NCI-H1930 (cell line): ENCODE measurements at places on chromosomes 11 and 22.

GRCh38 chr22:30344447-30345200 lies 12.1 kb downstream of the SF3A1 start:
- DNase-seq = no peak

DNA sequence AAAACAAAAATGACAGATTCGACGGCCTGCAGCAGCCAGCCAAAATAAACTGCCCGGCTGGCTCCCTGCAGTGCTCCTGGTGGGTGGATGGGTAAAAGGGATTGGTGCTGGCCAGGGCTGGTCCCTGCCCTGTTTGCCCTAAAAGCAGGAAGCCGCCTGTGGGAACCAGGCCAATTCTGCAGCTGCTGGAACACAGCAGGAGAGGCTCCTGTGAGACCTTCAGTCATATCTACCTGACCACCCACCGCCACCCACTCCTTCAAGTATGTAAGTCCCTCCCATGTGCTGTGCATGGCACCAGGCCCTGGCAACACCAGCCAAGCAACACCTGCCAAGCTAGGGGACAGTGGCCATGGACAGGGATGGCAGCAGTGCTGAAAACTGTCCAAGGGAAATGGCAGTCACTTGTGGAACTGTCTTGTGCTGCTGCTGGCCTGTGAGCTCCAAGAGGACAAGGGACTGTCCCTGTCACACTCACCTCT lies 48.7 kb upstream of the ARFGAP3 start:
- DNase-seq = no peak

DNA sequence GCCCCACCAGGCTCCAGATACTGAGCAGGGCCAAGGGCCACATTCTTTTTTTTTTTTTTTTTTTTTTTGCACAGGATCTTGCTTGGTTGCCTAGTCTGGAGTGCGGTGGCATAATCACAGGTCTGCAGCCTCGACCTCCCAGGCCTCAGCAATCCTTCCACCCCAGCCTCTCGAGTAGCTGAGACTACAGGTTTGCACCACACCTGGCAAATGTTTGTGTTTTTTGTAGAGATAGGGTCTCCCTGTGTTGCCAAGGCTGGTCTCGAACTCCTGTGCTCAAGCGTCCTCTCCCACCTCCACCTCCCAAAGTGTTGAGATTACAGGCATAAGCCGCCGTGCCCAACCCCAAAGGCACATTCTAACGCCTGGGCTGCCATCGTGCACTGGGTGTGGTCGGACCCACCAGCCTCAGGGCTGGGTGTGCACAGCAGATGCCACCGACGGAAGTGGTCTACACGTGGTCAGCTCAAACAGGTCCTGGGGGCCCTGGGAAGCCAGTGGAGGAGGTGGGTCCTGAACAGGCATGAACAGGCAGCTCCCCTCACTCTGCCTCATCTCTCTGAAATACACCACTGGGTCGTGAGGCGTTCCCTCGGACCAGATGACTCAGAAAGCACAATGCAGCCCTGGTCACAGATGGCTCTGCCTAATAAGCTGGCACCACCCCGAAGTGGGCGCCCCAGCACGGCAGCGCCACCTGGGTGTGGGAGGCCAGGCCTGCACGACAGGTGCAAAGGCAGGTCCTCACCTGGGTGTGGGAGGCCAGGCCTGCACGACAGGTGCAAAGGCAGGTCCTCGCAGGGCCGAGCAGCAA lies 5.1 kb upstream of the B4GALNT4 start:
- peak; percentile 78 for DNase-seq

- DNase-seq = no peak
These were observed 2.1 kb downstream of the TMPRSS4 start for GRCh38 chr11:118078911-118079411.

DNA sequence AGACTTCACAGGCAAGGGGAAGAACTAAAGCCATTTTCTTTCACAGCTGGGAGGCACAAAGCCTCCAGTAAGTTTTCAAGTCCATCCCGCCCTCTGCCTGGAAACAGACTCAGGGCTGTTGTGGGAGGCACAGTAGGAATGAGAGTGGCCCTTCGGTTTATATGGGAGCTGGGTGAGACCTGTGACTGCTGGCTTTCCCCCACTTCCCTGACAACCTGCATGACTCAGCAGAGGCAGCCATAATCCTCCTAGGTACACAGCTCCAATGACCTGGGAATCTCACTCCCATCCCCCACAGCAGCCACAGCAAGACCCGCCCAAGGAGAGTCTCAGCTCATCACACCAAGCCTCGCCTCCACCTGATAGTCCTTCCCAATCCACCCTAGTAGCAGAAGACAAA lies 12.1 kb upstream of the TMEM45B start:
- DNase-seq = no peak

GRCh38 chr11:67524480-67524808 lies 1.2 kb upstream of the CABP2 start:
- DNase-seq = no peak

DNA sequence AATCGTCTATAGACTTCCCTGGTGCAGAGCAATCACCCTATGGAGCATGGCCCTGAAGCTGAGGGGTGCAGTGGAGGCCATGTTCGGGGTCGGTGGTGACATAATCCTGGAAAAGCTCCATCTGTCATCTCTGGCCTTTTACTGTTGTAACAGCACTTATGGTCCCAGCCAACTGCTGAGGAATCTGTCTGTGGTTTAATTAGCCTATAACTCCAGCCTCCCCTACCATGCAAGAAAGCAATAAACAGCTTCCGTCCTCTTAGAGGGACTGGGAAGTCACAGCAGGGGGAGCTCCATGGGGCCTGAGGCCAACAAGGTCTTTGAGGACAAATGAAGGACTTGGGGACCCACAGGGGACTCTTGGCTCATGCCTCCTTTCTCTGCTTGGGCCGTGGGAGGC lies 159.1 kb upstream of the NECTIN1 start:
- no peak for DNase-seq

GRCh38 chr11:27678242-27678641 lies 22.0 kb downstream of the BDNF start:
- no peak for DNase-seq

DNA sequence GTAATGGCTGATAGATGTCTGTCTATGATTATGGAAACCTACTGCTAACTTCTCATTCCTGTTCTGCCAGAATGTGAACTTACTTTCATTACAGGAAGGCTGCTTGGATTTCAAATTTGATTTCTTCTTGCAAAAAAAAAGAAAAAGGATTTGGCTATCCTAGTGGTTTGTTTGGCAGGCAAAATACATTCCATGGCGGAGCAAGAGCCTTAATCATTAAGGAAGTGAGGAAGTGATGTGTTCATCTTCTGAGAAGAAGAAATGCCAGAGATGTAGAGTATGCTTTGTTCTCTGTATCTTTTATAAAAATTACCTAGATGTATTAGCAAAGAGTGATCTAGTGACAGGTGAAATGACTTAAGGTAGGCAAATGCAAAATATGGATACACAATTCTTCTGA lies 356.3 kb downstream of the SOX6 start:
- DNase-seq = no peak

DNA sequence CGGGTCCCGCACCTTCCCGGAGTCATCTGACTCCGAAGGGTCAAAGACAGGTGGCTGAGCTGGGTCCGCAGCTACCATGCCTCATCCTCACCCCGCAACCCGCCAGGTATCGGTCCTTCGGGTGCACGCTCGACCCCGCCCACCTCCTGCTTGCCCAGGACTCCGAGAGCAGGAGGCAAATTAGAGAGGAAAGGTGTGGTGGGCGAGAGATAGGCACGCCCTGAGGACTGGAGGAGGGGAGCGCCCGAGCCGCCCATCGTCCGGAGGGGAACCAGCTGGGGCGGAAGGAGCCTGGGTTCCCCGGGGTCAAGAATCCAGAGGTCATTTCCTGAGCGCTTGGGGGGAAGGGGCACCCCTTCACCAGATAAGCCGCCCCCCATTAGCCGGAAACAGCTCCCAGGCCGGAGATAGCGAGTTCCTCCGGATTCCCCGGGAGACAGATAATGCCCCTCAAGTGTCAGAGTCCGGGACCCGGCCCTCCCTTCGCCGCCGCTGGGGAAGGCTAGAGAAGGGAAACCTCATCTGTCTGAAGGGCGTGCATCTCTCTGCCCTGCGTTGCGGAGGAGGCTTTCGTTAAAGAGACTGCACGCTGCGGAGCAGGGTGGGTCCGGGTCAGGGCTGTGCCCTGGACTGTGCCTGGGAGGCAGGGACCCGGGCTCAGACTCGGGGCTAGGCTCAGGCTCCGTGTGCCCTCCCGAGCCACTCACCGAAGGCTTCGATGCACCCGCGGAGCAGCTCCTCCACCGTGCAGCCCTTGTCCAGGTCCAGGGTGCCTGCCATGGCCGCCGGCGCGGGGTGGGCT lies 1.7 kb downstream of the RASGRP2 start:
- no peak for DNase-seq

GRCh38 chr22:41862160-41862529 lies 29.2 kb downstream of the SREBF2 start:
- DNase-seq = no peak

DNA sequence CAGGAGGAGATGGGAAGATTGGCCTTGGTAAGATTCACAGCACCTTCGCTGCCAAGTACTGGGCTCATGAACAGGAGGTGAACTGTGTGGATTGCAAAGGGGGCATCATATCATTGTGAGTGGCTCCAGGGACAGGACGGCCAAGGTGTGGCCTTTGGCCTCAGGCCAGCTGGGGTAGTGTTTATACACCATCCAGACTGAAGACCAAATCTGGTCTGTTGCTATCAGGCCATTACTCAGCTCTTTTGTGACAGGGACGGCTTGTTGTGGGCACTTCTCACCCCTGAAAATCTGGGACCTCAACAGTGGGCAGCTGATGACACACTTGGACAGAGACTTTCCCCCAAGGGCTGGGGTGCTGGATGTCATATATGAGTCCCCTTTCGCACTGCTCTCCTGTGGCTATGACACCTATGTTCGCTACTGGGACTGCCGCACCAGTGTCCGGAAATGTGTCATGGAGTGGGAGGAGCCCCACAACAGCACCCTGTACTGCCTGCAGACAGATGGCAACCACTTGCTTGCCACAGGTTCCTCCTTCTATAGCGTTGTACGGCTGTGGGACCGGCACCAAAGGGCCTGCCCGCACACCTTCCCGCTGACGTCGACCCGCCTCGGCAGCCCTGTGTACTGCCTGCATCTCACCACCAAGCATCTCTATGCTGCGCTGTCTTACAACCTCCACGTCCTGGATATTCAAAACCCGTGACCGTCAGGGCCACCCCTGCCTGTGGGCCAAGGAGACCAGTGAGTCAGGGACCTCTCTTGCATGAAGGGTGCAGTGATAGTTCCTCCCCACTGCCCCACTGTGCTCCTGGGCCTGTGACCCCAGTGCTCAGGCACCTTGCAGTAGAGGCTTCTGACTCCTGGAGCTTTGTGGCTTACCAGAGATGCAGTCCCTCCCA lies 83.6 kb downstream of the BCR start:
- DNase-seq = no peak

DNA sequence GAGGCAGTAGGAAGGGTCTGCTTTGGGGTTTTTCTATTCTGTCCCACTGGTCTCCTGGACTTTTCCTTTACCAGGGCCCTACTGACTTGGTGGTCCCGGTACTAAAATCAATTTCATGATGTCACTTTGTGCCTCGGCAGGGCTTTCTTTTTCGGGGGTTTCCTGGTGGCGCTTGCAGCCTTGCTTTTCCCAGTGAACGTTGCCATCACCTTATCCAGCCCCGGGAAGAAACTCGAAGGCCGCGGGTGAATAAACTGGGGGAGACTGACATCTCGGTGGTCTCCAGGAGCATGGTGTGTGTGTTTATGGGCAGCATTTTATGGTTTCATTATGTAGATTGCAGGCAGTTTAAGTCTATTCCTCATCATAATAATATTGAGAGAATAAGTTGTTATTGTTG lies 84.4 kb downstream of the KCNQ1 start:
- no peak for DNase-seq

DNA sequence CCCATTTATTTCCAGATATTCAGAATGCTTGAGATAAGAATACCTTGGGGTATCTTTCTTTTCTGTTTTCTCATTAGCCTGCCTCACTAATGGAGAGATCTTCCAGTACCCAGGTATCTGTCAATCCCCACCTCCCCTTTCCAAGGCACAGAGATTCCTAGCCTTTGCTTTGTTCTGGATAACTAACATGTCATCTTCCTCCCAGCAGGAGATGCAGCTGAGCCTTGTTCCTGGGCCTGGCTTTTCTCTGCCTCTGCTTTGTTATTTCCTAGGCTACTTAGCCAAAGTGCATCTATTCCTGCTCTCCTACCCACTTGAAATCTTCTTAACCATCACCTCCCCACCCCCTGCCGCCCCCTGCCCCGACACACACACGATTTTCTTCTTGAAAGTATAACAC lies 297.1 kb downstream of the NELL1 start:
- DNase-seq = no peak

DNA sequence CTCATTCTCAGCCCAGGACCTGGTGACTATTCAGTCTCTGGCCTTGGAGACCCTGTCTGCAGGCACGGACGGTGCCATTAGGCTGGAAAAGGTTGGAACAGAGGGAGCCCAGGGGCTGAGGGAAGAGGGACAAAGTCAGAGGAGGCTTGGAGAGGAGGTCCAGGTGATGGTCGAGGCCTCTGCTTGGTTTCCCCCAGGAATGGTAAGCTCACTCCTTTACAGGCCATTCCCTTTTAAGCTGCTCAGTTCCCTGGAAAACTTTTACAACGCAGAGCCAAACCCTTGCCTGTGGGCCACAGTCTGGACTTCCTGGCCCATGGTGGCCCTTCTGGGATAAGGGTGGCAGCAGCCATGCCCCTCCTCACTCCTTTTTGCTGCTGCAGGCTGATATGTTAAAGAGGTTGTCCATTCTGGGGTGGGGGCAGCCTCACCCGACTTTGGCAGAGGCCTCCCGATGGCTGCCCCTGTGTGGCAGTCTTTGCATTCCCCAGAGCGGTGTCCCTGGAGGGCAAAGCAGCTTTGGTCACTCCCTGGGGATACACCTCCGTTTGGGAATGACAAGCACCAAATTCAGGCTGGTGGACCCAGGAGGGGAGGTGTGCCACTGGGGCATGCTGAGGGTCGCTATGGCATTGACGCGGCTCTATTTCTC lies 34.0 kb upstream of the RFPL3 start:
- no peak for DNase-seq

DNA sequence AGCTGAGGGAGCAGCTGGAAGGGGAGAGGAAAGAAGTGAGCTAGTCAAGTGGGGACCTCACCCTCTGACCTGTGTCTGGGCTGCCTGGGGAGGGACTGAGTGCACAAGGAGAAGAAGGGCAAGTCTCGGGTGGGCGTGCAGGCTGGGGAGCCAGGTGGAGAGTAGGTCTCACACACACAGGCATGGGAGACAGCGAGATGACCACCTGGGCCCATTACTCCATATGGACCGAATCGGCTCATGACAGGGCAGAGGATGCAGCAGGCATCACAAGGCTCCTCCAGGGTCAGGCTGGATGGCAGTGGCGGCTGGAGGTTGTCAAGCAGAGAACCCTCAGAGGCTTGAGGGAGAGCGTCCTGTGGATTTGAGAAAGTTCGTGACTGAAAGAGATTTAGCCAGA lies 63.5 kb downstream of the CEP164 start:
- DNase-seq = no peak

- no peak for DNase-seq
These were observed 35.2 kb upstream of the RIC3 start for GRCh38 chr11:8204025-8204424.

- DNase-seq = no peak
These were observed 909 bp upstream of the ZNRD2 start for GRCh38 chr11:65569164-65569972.
